ENCODE measurements at places on chromosomes 5 and 9. TPM values are rescaled to one million over a fixed set of nuclear protein-coding genes. Genes with fewer than 3 reads are reported as not detected.
A peak's percentile ranks its signal among the peaks of the same experiment; 100 is the strongest.

- H3K36me3 ChIP-seq: peaks cover 2% of the 10 kb centered on the region
- H3K27me3 ChIP-seq: no peaks in the 10 kb centered on the region
- H3K4me3 ChIP-seq: no peak overlapping the region
- H3K27ac ChIP-seq: no peak overlapping the region
Observed at GRCh38 chr9:125536776-125537175, 170.2 kb downstream of the MAPKAP1 start.

- no peak overlapping the region for H3K27ac ChIP-seq
- no peaks in the 10 kb centered on the region for H3K27me3 ChIP-seq
- peaks cover 35% of the 10 kb centered on the region for H3K36me3 ChIP-seq
- no peak overlapping the region for H3K4me3 ChIP-seq
Observed at GRCh38 chr5:154933537-154933936, 4.5 kb downstream of the GEMIN5 start.

DNA sequence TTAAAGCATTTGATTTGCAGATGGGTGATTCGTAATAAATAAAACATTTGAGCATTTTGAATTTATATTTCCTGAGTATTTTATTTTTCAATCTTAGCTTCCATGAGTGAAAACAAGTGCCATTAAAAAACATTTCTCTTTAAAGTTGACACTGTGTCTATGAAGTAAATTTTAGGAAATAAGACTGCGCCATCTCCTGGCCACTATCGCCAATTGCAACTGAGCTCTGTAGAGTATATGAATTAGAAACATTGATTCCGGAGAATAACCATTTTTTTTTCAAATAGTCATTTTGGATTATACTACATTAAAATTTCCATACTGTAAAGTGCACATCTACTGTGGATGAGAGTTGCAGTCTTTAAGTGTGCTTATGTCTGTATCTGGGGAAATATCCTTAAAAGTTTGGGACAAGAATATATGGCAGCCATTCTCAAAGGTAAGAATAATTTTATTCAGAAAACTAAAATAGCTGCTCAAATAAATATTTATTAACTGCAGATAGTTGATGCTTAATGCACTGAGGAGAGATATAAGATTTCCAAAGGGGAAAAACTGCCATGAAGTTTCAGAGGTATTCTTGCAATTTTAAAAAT lies 5.9 kb downstream of the DMRTA1 start:
- H3K4me3 ChIP-seq: no peak overlapping the region
- H3K36me3 ChIP-seq: no peaks in the 10 kb centered on the region

DNA sequence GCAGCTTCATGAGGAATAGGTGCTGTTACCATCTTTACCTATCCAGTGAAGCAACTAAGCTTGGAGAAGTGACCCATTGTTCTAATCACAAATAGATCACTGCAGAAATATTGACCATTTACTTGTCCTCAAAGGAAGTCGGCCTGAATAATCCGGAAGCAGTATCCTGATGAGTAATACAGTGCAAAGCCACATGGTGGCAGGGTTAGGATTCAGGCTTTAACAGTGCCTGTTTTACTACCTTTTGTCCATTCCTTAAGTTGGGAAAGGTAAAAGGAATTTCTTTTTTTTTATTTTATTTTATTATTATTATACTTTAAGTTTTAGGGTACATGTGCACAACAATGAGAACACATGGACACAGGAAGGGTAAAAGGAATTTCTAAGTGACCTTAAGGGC lies 336.3 kb downstream of the KDM4C start:
- no peak overlapping the region for H3K4me3 ChIP-seq
- H3K27ac ChIP-seq: no peak overlapping the region
- H3K4me1 ChIP-seq: no peaks in the 10 kb centered on the region
- H3K27me3 ChIP-seq: no peaks in the 10 kb centered on the region

- DNase-seq: peak; percentile 7
- peaks cover 3% of the 10 kb centered on the region for H3K4me1 ChIP-seq
Observed at GRCh38 chr9:92642041-92642451, 27.9 kb downstream of the IPPK start.

Gene BTNL3
- not detected for total RNA-seq

Gene SPINK7
- total RNA-seq: not detected

Gene AGXT2
- total RNA-seq: not detected

Gene PDZD2
- not detected for total RNA-seq

Gene MLANA
- total RNA-seq: not detected

Gene FBLL1
- 0.15 TPM for total RNA-seq
